Foreskin keratinocyte (primary cell): ENCODE measurements at places on chromosomes 2 and 18. TPM values are rescaled to one million over a fixed set of nuclear protein-coding genes. Genes with fewer than 3 reads are reported as not detected.

INHA gene
- total RNA-seq, result 0.11 and 0.14 TPM in 2 replicates

RGPD3 gene
- 0.14 TPM in 2 replicates for total RNA-seq

CHST9 gene
- total RNA-seq, result 0.04 TPM in 1 of 2 replicates, not detected in the other

ANKRD30B gene
- total RNA-seq, result not detected in 2 replicates

SERPINB11 gene
- not detected in 2 replicates for total RNA-seq

CHRND gene
- total RNA-seq, result not detected in 2 replicates

DUSP2 gene
- 1.9 and 2.6 TPM in 2 replicates for total RNA-seq
